ENCODE measurements at places on chromosomes 11 and 22.

DNA sequence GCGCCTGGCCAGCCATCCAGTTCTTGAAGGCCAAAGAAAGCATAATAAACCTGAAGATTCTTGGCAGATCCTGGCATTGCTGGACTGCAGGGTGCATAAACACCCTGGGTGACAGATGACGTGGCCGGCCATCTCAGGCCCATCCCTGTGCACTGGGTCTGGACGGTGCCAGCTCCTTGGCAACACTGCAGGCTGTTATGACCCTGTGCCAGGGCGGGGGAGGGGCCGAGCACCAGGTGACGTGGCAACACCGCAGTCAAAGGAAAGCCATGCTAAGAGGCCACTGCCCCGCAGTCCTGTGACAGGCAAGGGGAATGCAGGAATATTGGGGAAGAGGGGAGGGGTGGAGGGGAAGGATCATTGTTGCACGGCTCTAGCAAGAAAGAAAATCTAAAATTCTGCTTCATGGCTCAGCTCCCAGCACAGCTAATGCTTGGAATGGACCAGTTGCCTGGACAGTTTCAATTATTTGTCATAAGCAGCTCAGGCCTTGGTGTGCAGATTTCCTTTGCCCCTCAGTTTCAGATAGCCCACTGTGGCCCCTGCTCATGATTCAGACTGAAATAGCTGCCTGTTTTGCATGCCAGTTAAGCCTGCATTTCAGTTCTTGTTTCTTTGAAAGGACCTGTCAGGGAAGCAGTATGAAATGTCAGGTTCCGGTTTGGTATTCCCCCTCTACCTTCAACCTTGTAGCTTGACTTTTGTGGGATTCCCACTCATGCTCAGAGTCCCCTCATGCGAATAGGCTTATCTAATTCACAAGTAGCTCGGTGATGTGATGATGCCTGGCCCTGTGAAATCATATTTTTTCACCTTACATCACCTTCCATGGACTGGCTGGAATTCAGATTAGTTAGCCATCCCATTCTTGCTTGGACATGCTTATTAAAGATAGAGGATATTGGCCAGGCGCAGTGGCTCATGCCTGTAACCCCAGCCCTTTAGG is 29.7 kb upstream of the DDX6 start:
- DNase-seq = peak; percentile 18

- no peak for DNase-seq
These were observed 16.8 kb upstream of the ACCSL start for GRCh38 chr11:44030996-44031395.

DNA sequence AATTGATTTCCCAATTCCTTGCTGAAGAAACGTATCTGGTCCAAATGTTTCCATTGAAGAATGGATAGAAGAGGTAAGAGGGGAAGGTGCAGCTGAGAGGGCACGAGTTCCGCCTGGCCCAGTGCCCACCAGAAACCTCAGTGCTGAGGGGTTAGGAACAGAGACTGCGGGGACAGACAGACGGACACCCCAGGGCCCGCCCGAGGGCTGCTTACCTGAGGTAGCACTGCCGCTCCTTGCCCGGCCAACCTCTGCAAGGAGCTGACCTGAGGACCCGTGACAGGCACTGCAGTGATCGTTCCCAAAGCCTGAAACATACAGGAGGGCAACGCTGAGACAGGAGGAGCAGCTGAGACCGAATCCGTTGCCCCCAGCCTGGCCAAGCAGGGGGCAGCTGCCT is 89.6 kb downstream of the PHF21B start:
- DNase-seq = no peak

- peak; percentile 23 for DNase-seq
These were observed 115.9 kb upstream of the GRK3 start for GRCh38 chr22:25448435-25449051.

GRCh38 chr11:17593466-17594245 is 46.6 kb downstream of the OTOG start:
- no peak for DNase-seq

- DNase-seq = no peak
These were observed at the start of gene PKDREJ for GRCh38 chr22:46263216-46263590. TSS of gene PKDREJ (minus strand) at chr22:46263343. CDS start at chr22:46263322, 21 bp downstream.

GRCh38 chr11:103370076-103370475 is 260.9 kb downstream of the DYNC2H1 start:
- no peak for DNase-seq

- no peak for DNase-seq
These were observed 35.7 kb downstream of the CYB5R2 start for GRCh38 chr11:7637447-7638157.

- no peak for DNase-seq
These were observed 31.6 kb downstream of the GRIA4 start for GRCh38 chr11:105641433-105641832.

DNA sequence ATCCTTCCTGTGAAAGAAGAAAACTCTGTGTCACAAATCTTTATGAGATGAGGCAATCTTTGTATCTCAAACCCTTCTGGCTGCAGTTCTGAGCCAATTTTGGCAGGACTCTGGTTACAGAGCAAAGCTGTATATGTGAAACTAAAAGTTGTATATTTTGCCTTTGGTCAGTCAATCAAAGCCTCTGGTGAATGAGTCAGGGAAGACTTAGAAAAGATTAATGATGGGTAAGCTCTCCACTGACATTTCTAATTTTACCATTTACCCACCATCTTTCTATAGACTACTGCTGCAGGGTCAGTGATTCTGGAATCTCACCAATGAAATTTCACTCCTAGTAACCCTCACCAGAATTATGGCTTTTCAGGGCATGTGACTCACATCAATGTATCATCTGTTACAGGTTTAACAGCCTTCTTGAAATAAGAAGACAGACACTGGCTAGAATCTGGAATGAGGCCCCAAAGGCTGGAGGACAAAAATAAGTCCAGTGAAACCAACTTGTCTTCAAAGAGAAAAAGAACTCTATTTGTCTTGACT is 43.3 kb downstream of the USP35 start:
- DNase-seq = no peak

DNA sequence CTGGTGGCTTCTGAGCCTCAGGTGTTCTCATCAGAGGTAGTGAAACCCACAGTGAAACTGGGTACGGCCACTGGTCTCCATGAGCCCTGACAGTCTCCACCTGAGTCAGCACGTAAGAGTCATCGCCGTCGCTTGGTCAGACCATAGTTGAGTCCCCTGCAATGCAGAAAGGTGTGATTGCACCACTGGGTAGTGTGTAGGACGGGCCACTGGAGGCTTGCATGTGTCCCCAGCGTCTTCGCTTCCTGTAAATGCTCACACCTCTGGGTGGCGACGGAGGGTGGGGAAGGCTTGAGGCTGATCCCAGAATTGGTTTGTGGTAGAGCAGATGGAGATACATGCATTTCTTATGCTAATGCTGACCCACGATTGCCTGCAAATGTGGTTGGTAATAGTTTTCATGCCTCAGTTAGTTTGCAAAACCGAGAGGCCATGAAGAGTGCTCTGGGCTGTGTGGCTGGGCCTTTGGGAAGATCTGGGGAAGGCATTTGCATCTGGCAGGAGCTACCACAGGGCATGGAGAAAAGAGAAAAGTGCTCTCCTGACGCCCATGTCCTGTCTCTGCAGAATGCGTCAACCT is 26.5 kb downstream of the CTTN start:
- DNase-seq = no peak

GRCh38 chr11:12246989-12247388 is 130.4 kb upstream of the PARVA start:
- no peak for DNase-seq

GRCh38 chr22:25146307-25146706 is 53.4 kb upstream of the CRYBB3 start:
- no peak for DNase-seq

- no peak for DNase-seq
These were observed 84.1 kb downstream of the C11orf87 start for GRCh38 chr11:109506115-109506514.

DNA sequence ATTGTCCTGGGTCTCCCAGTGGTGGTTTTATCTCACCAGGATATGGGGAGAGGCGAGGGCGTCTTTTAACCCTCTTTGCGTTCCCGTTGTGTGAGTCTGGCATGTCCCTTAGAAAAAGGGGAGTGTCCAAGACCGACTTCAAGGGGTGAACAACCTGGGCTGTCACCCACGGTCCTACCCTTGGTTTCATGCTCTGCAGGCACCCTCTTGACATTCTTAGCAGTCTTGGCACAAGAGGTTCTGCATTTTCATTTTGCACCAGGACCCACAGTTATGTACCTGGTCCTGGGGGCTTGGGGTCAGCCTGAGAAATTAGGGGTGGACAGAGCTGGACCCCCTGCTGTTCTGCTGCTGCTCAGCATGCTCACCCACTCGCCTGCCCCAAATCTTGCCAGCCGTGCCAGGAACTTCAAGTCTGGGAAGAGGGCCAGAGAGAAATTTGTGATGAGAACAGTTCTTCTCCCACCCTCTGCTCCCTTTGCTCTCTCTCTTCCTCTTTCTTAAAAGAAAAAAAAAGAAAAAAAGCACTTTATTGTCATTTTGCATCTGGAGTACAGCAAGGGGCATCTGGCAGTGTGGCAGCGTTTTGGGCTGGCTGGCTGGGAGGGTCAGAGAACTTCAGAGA is 471.2 kb downstream of the MIAT start:
- DNase-seq = no peak

DNA sequence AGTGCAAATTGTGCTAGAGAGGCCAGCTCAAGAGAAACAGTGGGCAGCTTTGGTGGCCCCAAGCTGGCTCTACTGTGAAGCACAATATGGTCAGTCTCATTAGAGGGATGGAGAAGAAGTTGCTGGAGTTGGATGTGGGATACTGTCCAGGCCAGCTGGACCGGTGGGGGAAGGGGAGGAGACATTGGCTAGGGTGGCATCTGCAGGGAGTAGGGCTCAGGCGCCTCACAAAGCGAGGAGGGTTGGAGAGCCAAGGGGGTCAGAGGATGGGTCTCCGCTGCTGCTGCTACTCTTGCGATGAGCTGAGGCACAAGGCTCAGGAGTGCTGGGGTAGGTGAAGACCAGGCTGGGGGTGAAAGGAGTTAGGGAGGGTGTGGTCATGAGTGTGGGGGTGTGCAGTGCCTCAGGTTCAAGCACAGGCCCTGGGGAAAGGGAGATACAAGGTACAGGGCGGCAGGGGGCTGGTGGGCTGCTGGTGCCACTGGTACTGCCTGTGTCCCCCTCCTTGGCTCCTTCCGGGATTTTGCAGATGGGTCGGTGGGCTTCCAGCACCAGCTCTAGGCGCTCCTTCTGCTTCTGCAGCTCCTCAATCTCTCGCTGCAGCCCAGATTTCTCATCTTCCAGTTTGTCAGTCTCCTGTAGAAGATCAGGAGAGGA is 2.3 kb downstream of the CCDC85B start:
- DNase-seq = no peak

GRCh38 chr22:37525746-37526350 is 6.6 kb upstream of the CARD10 start:
- no peak for DNase-seq

DNA sequence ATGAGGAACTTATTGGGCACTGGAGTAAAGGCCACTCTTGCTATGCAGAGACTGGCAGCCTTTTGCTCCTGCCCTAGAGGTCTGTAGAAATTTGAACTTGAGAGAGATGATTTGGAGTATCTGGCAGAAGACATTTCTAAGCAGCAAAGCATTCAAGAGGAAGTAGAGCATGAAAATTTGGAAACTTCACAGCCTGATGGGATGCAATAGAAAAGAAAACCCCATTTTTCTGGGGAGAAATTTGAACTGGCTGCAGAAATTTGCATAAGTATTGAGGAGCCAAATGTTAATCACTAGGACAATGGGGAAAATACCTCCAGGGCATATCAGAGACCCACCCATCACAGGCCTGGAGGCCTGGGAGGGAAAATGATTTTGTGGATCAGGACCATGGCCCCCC is 29.9 kb upstream of the CD44 start:
- DNase-seq = no peak

- no peak for DNase-seq
These were observed 54.1 kb downstream of the RELT start for GRCh38 chr11:73430326-73430725.

DNA sequence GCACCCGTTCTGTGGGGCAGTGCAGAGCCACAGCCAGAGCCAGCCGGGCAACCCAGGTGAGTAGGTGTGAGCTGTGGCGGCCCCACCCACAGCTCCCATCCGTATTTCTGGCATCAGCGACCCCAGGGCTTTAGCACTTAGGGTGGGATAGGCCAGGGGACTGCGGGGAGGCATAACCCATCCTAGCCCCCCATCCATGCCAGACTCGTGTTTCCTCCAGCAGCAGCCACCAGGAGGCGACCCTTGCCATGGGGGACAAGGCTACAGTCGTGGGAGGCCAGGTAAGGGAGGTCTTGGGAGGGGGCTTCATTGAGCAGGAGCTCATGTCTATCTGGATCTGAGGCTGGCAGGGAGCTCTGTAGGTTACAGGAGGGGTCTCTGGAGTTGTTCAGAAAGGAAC is 873 bp downstream of the OTOG start:
- DNase-seq = no peak

- no peak for DNase-seq
These were observed 108.8 kb downstream of the GRIA4 start for GRCh38 chr11:105718641-105719040.

GRCh38 chr11:64729851-64730382 is 6.9 kb upstream of the NRXN2 start:
- DNase-seq = no peak

DNA sequence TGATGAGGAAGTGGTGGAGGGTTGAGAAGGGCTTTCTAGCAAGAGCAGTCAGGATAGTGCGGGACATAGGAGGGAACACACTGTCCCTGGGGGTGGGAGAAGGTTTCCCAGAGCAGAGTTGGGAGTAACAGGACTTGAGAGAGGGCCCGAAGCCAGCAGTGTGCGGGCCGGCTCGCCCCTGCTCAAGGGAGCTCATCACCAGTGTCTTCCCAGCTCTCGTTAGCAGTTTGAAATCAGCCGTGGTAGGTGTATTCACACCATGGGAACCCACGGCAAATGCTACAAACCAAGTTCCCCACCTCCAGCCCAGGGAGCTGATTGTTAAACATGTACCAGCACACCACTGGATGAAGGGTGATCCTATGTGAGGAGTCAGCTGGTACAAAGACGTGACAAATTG is 66.2 kb upstream of the EIF3D start:
- no peak for DNase-seq

- no peak for DNase-seq
These were observed 1.7 kb downstream of the BRMS1 start for GRCh38 chr11:66343176-66343575.

- DNase-seq = no peak
These were observed 2.5 kb downstream of the CD81 start for GRCh38 chr11:2379466-2380174.

DNA sequence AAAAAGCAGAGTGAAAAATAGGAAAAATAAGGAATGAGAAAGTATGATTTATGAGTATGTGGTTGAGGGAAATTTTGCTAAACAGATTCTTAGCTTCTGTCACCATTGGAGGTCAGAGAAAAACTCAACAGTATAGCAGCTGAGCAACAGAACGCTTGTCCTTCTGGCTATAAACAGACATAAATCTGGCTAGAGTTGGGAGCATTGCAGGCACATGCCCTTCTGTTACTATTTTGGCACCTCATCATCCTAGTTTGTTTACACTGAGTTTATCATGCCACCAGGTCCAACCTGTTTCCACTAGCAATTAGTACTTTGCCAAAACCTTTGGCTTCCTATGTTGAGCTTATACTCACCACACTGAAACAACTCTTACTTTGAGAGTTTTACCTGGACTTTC is 6.9 kb downstream of the UBE4A start:
- no peak for DNase-seq

Data from activated CD4-positive, alpha-beta memory T cell treated with anti-CD3 and anti-CD28 coated beads, Interleukin-2, amount 10 ng/mL, durations not matched to agents 7 days and 5 days (primary cell).